Activated CD8-positive, alpha-beta T cell treated with anti-CD3 and anti-CD28 coated beads, Interleukin-2, amount 10 ng/mL, durations not matched to agents 7 days and 5 days (primary cell): ENCODE measurements at places on chromosomes 3 and 15.

GRCh38 chr3:194497799-194498575 is 11.2 kb upstream of the ATP13A3 start:
- DNase-seq = no peak

DNA sequence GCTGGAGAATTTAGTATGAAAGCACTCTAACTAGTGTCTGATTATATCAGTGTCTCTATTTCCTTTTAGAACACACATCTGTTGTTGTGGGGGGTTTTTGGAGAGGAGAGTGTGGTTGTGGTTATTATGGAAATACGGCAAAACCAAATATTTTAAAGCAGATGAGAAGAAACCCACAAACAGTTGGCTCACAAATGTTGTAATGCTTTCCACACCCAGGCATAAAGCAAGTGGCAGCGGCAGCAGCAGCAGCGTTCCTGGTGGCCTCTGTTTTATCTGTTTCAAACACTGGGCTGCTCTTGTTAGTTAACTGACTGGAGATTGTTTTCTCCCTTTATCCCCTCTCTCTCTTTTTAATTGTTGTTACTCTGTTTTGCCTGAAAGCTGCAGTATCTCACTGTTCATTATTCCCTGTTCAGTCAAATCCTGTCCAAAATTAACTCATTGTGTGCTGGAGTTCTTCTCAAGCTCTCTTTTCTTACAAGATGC is 1045.5 kb upstream of the NR2F2 start:
- peak; percentile 74 for DNase-seq

DNA sequence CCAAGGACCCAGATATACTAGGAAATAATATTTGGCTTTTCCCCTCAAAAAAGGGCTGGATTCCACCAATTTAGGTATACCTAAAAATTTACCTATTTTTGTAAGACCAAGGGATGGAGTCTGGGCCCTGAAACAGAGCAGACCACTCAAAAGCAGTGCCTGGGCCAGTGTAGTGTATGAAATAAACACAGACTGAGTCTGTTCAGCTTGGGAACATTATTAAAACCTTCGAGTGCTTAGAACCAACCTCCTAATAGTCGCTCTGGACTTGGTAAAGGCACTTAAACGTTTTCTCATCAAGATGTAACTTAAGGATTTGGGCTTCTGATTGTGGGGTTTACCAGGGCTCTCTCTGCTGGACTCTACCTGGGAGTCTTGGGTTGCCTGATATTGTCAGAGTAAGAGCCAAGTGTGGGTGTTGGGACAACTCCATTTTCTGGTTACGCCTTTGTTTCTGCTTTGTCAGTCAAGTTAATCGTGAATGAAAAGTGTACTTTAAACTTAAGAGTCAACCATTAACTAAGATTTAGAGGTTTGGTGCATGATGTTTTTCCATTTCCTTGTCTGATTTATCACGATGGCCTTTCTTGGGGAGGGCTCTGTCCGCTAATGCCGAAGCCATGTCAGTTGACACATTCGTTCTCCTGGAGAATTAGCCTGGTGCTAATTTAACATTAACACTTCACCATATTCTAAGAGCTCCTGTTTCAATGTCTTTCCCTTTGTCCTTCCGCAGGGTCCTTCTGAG is 221.0 kb upstream of the TPM1 start:
- DNase-seq = no peak

GRCh38 chr3:40615918-40616819 is 91.4 kb downstream of the ZNF621 start:
- no peak for DNase-seq

- DNase-seq = no peak
Measured at GRCh38 chr3:48738926-48739616, 22.1 kb upstream of the IP6K2 start.
